NCI-H2081 treated with DMSO at 0.1 percent for 48 hours (cell line): ENCODE measurements at places on chromosomes 7 and 10.

- DNase-seq = peak; percentile 29
Observed at GRCh38 chr7:12244694-12245093, 33.6 kb downstream of the TMEM106B start.

DNA sequence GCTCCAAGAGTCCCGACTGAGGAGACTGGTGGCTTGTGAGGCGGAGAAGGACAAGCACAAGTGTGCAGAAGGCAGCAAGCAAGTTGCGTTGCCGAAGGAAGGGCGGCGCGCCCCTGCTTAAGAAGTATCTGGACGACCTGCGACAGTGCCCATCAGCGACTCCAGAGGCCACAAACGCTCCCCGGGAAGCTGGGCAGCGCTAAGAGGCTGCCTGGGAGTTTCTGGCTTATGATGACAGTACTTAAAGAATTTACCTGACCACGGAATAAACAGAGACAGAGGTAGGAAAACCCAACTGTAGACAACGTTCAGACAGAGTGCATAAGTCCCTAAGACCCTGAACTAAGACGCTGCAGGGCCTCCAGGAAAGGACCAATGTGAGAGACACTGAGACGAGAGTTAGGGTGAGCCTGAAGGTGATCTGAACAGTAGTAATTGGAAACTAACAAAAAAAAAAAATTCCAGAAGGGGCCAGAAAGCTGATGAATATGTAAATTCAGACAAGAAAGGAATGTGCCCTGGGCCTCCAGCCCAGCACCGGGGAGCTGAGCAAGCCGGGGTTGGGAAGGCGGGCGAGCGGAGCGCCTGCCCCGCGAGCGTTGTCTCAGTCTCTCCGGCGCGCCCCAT, 1.0 kb downstream of the OSBPL3 start:
- DNase-seq = no peak

- DNase-seq = no peak
Observed at GRCh38 chr7:140349144-140349771, 49.1 kb downstream of the SLC37A3 start.

GRCh38 chr7:94962661-94963060, 55.3 kb downstream of the PPP1R9A start:
- no peak for DNase-seq

- no peak for DNase-seq
Observed at GRCh38 chr7:37815671-37816371, 32.6 kb upstream of the NME8 start.

GRCh38 chr10:133282846-133283390, 6.2 kb upstream of the ADAM8 start:
- DNase-seq = no peak

DNA sequence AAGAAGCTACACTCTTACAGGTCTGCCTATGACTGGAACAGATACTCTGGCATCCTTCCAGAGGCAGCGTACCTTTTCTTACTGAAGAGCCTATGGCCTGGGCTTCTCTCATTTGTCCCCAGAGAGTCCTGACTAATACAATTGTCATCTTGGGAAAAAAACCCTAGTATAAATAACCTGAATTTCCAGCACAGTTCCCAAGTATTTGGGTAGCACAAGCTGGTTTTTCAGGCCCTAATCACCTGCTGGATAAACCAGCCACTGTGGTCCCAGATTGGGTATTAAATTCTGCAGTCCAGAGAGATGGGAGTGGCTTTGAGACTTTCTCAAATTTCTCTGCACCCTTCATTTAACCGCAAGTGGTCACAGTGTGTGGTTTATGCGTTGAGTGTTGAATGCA, 186.8 kb upstream of the NEBL start:
- DNase-seq = no peak

DNA sequence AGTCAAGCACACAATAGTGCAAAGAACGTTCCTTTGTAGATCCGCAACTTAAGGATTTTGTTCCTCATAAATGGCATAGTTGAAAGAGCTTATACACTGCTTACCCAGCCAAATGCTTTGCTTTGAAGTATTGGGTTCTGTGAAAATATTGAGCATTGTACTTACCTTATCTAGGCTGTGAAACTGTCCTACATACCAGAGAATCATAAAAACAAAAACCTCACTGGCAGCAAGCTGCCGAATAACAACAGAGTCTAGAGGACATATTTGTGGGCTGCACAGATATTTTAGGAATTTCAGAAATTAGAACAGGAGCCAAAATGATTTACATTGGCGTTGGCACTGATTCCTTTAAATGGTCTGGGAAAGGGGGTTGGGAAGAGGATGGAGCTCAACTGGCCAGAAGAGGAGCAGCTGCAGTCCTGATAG, 174.8 kb downstream of the RTKN2 start:
- no peak for DNase-seq

- no peak for DNase-seq
Observed at GRCh38 chr10:97764519-97764931, 7.3 kb downstream of the SFRP5 start.

DNA sequence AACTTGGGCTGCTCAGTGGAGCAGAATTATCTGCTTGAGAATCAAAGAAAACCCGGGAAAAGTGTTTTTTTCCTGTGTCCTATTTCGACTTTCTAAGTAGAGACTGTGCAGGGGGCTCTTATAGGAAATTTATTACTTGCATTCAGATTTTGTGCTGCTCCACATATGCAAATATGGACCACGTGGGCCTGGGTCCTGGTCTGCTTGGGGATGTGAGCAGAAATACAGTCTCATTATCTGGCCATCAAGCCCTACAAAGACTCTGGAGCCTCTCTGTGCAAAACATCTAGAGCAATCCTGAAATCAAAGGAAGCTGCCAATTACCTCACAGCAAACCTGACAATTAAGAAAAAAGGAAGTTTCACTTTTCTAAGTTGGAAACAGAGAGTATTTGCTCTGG, 216.9 kb downstream of the LRMDA start:
- no peak for DNase-seq

GRCh38 chr10:12484002-12484918, 134.9 kb downstream of the CAMK1D start:
- peak; percentile 46 for DNase-seq

- DNase-seq = no peak
Observed at GRCh38 chr10:60430017-60430416, 40.3 kb upstream of the ANK3 start.

- DNase-seq = no peak
Observed at GRCh38 chr10:104641187-104641936, at the start of gene SORCS3. Gene SORCS3 (plus strand): TSS chr10:104641290.
